NCI-H748 treated with DMSO at 0.1 percent for 48 hours (cell line): ENCODE measurements at places on chromosomes 12 and 14.
A peak's percentile ranks its signal among the peaks of the same experiment; 100 is the strongest.

DNA sequence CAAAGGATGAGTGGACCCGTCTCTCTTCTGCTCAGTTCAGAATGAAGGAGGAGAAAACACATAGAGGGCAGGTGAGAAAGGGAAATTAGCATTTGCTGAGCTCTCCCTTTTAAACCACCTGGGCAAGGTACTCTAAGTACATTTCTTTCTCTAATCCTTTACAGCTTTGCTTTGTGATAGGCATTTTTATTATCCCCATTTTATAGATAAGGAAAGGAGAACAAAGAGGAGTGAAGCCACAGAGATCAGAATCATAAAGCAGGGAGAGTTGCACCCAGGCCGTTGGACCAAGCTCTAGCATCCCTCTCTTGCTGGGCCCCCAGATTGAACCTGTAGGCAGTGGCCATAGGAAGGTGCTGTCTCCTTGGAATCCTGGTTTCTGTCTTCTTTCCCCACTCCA is 47.0 kb downstream of the VCPKMT start:
- DNase-seq, result no peak

DNA sequence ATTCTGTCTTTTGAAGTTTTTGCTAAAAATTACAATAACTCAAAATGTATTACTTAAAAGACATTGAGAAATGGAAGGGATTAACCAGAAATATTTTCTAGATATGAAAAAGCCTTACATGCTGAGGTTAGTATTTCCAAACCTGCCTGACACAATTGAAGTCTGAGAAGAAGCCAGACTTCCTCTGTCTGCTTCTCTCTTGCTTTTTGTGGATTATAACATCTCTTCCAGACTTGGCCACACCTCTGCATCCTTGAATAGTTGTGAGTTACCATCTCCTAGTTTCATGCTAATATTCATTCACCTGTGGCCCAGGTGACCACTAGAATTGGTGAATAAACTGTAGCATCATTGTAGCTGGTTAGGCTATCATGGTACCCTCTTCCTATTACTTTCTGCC is 497.6 kb downstream of the SLC16A7 start:
- no peak for DNase-seq

GRCh38 chr12:9604287-9604686 is 3.4 kb downstream of the KLRB1 start:
- no peak for DNase-seq

- no peak for DNase-seq
Observed at GRCh38 chr14:103740991-103741689, 25.5 kb downstream of the ZFYVE21 start.

DNA sequence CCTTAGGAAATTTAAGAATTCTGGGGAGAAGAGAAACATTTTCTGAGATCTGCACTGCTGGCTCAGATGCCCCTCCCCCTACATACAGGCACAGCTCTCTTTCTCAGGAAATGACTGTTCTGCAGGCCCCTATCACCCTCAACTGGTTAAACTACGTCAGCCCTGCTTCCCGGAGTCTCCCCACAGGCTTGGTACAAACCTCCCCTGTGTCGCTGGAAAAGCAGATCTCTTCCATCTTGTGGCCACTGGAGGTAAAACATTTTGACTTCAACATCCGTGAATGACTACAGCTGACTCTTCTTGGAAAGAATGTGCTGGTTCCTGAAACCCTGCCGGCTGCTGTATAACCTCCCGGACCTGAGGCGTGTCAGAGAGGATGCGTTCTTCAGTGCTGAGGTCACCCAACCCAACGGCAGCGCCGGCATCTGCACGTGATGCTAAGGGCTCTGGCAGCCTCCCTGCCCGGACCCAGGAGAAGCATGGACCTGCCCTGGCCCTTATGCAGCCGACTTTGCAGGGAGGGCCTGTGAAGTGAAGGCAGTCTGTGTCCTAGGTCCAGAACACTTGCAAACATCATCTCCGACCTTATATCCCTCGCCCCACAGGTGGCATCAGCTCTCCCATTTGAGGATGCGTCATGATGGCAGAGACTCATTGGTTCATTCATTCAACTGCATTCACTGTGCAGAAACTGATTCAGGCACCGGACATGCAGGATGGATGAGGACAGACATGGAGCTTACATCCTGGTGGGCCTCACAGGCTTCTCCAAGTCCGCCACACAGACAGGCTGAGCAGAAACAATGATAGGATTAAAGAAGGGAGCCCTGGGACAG is 129.2 kb downstream of the GCH1 start:
- DNase-seq, result peak; percentile 50

DNA sequence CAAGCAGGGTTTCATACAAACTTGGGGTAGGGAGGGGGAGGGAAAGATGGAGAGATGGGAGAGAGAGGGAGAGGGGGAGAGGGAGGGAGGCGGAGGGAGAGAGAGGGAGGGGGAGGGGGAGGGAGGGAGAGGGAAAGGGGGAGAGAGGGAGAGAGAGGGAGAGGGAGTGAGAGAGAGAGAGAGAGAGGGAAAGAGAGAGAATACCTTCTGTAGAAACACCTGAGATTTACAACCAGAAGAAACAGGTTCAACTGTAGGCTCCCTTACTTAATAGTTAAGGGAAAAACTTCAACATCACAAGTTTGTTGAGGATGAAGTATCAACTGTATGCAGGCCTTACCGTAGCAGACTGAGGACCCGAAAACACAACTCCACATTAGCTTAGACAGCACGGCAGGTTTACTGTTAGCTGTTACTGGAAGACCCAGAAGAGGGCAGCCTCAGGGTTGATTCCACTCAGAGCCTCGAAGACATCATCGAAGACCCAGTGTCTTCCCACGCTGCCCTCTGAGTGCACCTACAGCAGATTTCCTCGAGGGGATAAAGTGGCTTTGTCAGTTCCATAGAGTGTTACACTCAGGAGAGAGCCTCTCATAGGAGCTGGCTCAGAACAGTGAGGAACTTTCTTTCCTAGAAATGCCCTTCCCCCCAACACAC is 72.4 kb downstream of the NT5DC3 start:
- no peak for DNase-seq

GRCh38 chr12:7344833-7345606 is 41.1 kb downstream of the ACSM4 start:
- no peak for DNase-seq

DNA sequence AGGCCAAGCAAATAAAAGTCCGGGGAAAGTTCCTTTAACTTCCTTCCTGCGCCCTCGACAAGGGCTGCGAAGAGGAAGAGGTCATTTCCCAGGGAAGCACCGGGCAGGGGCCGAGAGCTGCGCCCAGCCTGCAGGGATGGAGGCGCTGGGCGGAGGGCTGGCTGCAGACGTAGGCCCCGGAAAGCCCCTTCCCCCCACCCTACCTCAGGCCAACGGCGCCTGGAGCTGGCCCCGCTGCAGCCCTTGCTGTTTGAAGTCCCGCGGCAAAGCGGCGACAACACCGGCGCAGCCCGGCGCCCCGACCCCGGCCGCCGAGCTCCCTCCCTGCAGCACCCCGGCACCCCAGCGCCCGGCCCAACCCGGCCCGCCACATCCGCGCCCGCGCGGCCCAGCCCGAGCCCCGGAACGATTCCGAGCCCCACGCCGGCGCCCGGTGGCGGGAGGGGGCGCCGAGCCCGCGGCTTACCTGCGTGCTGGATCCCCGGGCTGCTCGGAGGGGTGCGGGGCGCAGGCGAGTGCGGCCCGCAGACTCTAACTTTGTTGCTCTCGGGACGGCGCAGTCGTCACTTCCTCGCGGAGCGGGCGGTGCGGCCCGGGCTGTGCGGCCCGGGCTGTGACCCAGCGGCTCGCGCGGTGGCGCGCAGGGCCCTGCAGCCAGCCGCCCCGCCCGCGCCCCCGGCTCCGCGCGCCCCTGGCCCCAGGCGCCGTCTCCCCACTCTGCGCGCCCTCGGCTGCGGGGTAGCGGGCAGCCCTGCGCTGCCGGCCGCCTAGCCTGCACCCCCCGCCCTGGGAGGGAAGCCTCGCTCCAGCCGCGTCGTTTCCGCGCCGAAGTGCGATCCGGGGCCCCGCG is 64.8 kb upstream of the PTGR2 start:
- DNase-seq, result no peak

GRCh38 chr12:26918321-26919215 is 19.2 kb downstream of the INTS13 start:
- DNase-seq, result no peak

DNA sequence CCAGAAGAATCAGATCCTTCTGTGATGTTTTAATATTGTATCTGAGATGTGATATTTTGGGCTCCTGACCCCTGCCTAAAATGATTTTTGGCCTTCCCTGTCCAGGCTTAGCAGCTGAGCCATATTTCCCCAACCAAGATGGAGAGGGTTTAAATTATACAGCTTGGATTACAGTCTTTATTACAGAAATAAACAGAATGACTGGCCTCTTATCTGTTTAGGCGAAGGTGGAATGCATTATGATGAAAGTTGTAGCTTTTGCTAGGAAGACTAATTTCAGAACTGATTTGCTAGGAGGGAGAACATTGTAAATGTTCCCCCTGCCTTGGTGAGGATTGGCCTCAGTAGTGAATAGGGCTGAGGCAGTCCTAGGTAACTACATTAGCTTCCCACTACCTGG is 23.3 kb downstream of the BMAL2 start:
- no peak for DNase-seq

- no peak for DNase-seq
Observed at GRCh38 chr14:98932431-98933325, 339.3 kb downstream of the BCL11B start.

DNA sequence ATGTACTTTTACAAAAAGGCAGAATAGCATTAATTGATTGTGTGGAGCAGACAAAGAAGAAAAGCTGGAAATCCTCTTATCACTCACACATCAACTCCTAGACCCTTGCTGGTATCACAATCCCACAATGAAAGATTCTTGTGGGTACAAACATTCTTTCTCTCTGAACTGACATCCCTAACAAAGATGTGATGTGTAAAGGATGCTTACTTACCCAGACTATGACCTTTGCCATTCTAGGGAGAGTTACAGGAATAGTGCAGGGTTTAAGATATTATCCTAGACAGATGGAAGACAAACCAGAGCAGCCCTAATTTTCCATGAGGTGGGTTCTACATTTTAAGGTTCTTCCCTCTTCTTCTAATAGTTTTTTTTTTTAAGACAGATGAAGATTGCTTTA is 60.4 kb upstream of the SLC6A15 start:
- DNase-seq, result no peak

- no peak for DNase-seq
Observed at GRCh38 chr12:122886851-122887818, 8.8 kb downstream of the VPS37B start.

DNA sequence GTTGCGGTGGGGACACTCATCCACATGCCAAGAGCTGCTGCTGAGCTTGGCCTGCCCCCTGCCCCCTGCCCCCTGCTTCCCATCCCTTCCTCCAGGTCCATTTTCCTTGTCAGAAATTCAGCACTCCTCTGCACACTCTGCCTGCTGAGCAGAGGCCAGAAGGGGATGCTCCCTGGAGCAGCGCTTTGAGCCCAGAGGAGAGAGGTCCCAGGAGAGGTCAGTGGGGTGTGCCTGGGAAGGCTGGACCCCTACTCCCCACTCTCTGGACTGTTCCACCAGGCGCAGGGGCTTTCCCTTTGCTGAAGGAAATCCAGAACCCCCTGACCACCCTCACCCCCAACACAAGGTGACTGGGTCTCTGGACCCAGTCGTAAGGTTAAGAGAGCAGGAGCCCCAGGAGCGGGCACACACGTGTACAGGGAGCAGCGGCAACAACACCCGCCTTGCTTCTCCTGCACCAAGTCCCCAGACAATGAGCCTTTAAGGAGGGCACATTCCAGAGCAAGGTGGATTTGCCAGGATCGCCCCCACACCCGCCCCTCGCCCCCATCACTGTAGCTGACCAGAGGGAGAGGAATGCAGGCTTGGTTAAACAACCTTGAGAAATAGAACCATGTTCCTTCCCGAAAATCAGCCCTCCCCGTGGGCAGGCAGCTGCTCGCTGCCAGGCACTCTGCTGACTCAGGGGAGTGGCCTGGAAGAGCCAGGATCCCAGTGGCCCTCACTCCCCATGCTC is 30.7 kb downstream of the ISCA2 start:
- no peak for DNase-seq

DNA sequence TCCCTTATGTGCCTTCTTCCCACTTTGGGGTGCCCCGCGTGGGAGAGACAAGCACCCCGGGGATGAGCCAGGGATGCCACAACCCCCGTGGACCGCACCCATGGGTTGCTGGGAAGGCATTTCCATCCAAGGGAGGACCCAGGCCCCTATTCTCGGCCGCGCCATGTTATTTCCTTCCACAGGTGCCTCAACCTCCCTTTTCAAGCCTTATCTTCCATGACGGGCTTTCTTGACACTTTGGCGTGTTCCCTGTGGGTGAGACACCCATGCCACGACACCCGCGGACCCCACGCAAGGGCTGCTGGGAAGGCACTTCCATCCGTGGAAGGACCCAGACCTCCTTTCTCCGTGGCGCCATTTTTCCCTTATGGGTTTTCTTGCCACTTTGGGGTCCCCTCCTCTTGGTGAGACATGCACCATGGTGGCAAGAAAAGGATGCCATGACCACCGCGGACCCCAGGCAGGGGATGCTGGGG is 269.2 kb downstream of the ALG10 start:
- no peak for DNase-seq

GRCh38 chr12:121239351-121240061 is 29.6 kb downstream of the P2RX4 start:
- no peak for DNase-seq

DNA sequence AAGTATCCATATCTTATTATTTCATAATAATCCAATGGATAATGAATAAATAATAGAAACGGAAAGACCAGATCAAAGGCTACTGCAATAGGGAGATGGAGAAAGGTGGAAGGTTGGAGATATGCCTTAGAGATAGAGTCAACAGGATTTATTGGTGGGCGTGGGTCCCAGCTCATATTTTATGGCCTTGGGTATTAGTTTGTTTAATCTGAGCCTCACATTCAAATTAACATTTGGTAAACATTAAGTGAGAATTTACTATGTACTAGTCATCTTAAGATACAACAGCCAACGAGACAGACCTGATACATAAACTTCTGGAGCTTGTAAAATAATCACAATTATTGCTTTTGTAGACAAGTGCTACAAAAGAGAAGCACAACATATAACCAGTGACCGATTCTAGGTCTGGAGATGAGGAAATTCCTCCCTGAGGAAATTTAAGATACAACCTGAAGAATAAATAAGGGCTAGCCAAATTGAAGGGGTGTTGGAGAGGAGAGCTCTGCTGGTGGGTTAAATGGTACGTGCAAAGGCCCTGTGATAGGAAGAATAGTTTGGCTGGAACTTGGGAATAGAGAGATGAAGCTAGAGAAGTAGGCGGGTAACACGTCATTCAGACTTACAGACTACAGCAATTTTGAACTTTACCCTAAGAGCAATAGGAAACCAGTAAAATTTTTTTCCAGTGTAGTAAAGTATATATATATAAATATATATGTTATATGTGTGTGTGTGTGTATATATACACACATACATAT is 16.1 kb downstream of the LTBR start:
- no peak for DNase-seq
